ENCODE measurements at places on chromosomes 13 and 19. TPM values are rescaled to one million over a fixed set of nuclear protein-coding genes. Genes with fewer than 3 reads are reported as not detected.

GRCh38 chr13:46698910-46699460, 98.0 kb downstream of the ESD start:
- no peak overlapping the region for H3K4me3 ChIP-seq
- no peaks in the 10 kb centered on the region for H3K4me1 ChIP-seq
- no peak overlapping the region for H3K27ac ChIP-seq

DNA sequence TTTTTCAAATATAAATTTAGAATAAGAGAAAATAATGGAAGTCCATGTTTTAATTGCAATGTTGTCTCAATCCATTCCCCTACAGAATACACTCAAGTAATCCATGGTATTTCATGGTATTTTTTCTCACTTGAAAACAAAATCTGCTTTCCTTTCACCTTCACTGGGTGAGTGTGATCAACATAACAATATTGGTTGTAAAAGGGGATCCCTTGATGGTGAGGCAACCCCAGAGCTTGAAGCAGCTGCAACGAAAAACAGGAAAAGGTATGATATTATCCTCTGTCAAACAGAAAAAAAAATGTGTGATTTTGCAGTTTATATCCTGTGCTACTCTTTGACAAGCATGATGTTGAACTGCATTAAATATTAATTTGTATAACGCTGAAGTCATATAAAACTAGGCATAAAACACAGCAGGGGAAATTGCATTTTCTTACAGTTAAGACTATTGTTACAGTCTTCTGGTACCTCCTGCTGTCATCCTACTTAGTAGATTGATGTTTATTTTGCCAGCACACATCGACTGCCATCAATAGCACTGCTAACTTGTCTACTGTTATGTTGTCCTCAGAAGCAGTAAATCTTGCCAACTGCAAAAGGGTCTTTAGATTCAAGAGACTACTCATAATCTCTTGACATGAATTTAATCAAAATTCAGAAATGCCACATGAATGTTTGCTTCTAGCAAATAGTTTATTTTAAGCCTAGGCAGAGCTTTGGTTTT, 373.1 kb upstream of the MIR17HG start:
- DNase-seq: no peak
- H3K27ac ChIP-seq: no peak overlapping the region
- no peak overlapping the region for H3K4me3 ChIP-seq
- H3K36me3 ChIP-seq: no peaks in the 10 kb centered on the region

GRCh38 chr19:29934781-29935180, 7.3 kb upstream of the URI1 start:
- H3K36me3 ChIP-seq: no peaks in the 10 kb centered on the region
- no peaks in the 10 kb centered on the region for H3K4me1 ChIP-seq
- no peaks in the 10 kb centered on the region for H3K27me3 ChIP-seq
- no peak for DNase-seq

GRCh38 chr13:102940143-102940542, 94.3 kb downstream of the ERCC5 start:
- no peak overlapping the region for H3K27ac ChIP-seq
- H3K36me3 ChIP-seq: no peaks in the 10 kb centered on the region
- no peaks in the 10 kb centered on the region for H3K4me1 ChIP-seq

DNA sequence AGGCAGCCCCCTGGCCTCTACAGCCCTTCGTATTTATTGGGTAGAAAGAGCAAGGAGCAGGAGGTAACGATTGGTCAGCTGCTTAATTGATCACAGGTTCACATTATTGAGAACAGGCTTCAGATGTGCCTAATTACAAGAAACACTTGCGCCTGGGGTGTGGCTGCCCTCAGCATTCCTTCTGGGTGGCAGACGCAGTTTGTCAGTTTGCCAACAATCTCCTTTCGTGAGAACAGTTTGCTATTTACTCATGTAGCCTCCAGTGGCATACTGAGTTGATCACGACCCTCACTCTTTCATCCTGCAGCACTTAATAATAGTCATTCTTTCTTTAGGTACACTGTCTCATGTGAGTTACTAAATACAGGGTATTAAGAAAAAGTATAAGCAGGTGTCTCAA, 985.6 kb downstream of the SLITRK5 start:
- no peak overlapping the region for H3K4me3 ChIP-seq
- no peaks in the 10 kb centered on the region for H3K36me3 ChIP-seq
- DNase-seq: no peak
- no peak overlapping the region for H3K27ac ChIP-seq
- no peaks in the 10 kb centered on the region for H3K27me3 ChIP-seq
- no peaks in the 10 kb centered on the region for H3K4me1 ChIP-seq

DNA sequence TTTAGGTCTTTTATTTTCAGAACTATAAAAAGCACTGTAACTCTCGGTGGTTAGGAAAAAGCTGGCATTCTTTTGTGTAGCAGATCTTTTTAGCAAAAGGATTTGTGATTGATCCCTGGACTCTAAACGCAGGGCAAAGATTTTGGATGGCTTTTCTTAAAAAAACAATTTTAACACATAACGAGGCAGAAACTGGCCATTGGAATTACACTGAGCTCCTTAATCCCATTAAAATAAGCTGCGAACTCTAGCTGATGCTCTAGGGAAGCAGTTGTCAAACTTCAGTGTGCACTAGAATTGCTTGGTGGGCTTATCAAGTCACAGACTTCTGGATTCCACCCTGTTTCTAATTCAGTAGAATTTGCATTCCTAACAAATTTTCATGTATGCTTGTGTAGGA, 33.8 kb upstream of the NDFIP2 start:
- no peak overlapping the region for H3K4me3 ChIP-seq
- H3K36me3 ChIP-seq: no peaks in the 10 kb centered on the region
- peaks cover 28% of the 10 kb centered on the region for H3K4me1 ChIP-seq
- DNase-seq: no peak

GRCh38 chr13:78659732-78660494, 958 bp upstream of the OBI1 start:
- peaks cover 25% of the 10 kb centered on the region for H3K4me1 ChIP-seq
- peak overlapping the region; percentile 95 for H3K4me3 ChIP-seq
- H3K27ac ChIP-seq: no peak overlapping the region
- H3K27me3 ChIP-seq: no peaks in the 10 kb centered on the region

GRCh38 chr19:56348289-56348877, 33.7 kb upstream of the ZSCAN5A start:
- no peak overlapping the region for H3K27ac ChIP-seq
- no peak for DNase-seq

GRCh38 chr19:9132422-9132821, 5.7 kb upstream of the OR7G3 start:
- H3K27ac ChIP-seq: no peak overlapping the region
- H3K4me1 ChIP-seq: no peaks in the 10 kb centered on the region
- no peak overlapping the region for H3K4me3 ChIP-seq
- DNase-seq: no peak

DNA sequence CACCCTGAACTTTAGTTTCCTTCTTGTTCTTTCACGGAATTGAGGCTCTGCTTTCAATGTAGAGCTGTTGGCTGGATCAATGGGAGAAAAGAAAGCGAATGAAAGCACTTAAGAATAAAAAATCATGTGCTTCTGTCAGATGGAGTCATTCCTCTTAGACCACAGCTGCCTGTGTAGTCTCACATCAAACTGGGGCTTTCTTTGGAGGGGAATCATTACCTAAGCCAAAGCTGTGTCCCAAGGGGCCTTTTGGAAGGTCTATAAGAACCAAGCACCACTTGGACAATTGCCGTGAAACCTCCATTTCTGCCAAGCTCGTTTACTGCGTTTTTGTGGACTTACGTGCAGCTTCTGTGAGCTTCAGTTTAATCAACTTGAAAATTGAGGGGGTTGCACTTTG, 44.2 kb upstream of the RNF113B start:
- H3K27ac ChIP-seq: no peak overlapping the region
- H3K4me1 ChIP-seq: no peaks in the 10 kb centered on the region
- H3K36me3 ChIP-seq: no peaks in the 10 kb centered on the region
- H3K4me3 ChIP-seq: no peak overlapping the region
- DNase-seq: no peak

- no peaks in the 10 kb centered on the region for H3K27me3 ChIP-seq
- no peaks in the 10 kb centered on the region for H3K4me1 ChIP-seq
- no peak overlapping the region for H3K27ac ChIP-seq
- H3K4me3 ChIP-seq: no peak overlapping the region
- H3K36me3 ChIP-seq: no peaks in the 10 kb centered on the region
- no peak for DNase-seq
These were observed 325.8 kb downstream of the LMO7 start for GRCh38 chr13:75961911-75962310.

DNA sequence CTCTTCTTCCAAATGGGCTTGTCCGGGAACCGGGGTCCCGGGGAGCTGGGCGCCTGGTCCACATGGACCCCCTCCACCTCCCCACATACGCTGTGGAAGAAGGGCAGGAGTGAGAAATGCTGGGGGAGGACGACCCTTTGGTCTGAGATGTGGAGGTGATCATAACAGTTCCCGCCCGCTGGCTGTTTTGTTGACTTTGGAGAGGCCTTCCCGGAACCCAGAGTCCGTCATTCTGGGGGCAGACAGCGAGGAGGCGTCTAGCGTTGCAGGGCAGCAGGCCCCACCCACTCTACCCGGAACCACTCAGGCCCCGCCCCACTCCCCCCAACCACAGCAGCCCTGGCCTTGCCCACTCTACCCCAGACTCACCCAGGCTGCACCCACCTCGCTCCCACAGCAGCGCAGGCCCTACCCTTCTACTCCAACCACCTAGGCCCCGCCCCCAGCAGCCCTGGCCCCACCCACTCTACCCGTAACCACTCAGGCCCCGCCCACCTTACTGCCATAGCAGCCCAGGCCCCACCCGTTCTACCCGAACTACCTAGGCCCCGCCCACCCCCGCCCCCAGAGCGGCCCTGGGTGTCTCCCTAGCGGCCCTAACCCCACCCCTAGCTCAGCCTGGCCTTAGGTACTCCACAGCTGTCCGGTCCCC, 7.1 kb downstream of the GPR108 start:
- no peak overlapping the region for H3K27ac ChIP-seq
- no peak for DNase-seq
- H3K27me3 ChIP-seq: no peaks in the 10 kb centered on the region
- H3K4me1 ChIP-seq: no peaks in the 10 kb centered on the region
- no peak overlapping the region for H3K4me3 ChIP-seq
- H3K36me3 ChIP-seq: peaks cover 5% of the 10 kb centered on the region

- no peak for DNase-seq
- H3K27me3 ChIP-seq: no peaks in the 10 kb centered on the region
- H3K4me1 ChIP-seq: no peaks in the 10 kb centered on the region
- no peak overlapping the region for H3K4me3 ChIP-seq
- peaks cover 50% of the 10 kb centered on the region for H3K36me3 ChIP-seq
- H3K27ac ChIP-seq: no peak overlapping the region
These were observed 44.6 kb downstream of the ANKRD27 start for GRCh38 chr19:32630338-32630737.

DNA sequence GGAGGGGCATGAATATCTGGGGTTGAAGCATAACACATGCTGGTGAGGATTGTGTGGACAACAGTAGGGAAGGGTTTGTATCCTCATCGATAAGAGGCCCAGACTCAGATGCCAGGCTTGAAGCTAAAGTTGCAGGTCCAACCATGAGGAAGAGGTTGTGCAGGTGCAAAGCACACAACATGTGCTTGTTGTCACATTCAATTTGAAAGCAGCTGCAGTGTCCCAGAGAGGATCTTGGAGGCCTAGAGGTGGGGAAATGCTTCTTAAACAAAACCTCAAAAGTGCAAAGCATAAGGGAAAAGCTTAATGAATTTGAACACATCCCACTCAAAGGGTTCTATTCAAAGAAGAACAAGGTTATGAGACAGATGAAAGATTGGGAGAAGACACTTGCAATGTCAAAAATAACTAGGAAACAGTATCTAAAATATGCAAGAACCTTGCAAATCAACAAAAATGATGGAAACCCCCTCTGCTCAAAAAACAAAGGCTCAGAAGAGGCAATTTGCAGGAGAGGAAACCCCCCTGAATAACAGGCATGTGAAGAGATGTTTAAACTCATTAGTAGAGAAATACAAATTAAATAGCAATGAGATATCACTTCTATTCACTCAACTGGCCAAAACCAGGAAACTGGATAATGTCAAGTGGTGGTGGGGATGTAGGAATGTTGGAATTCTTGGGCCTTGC, 187.1 kb downstream of the KATNAL1 start:
- DNase-seq: no peak
- no peak overlapping the region for H3K27ac ChIP-seq
- H3K27me3 ChIP-seq: no peaks in the 10 kb centered on the region
- no peak overlapping the region for H3K4me3 ChIP-seq
- peaks cover 8% of the 10 kb centered on the region for H3K4me1 ChIP-seq

- H3K27me3 ChIP-seq: no peaks in the 10 kb centered on the region
- H3K36me3 ChIP-seq: no peaks in the 10 kb centered on the region
- H3K4me3 ChIP-seq: no peak overlapping the region
- no peak overlapping the region for H3K27ac ChIP-seq
These were observed 199.0 kb downstream of the KATNAL1 start for GRCh38 chr13:30108216-30108912.

DNA sequence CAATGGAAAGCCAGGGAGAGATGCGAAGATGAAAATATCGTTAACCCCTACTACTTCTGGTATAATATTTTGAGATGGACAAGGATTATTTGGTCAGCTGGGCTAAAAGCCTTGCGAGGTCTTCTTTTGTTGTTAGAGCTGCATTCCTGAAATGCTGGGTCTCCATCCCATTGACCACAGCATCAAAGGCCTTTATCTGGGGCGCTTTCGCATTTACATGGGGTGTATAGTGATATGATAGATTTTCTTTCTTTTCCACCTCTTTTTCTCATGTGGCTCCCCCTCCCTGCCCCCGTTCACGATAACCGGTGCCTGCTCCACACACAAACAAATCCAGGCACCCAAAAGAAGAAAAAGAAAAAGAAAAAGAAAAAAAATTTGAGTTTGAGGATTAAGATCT, 77.5 kb downstream of the ZNF536 start:
- H3K4me3 ChIP-seq: no peak overlapping the region
- DNase-seq: no peak
- H3K36me3 ChIP-seq: no peaks in the 10 kb centered on the region
- H3K4me1 ChIP-seq: no peaks in the 10 kb centered on the region

GRCh38 chr19:16594131-16594586, 21.9 kb upstream of the SLC35E1 start:
- peaks cover 49% of the 10 kb centered on the region for H3K4me1 ChIP-seq
- no peaks in the 10 kb centered on the region for H3K36me3 ChIP-seq
- peak; percentile 27 for DNase-seq

Gene CBY2
- total RNA-seq: 0.96 TPM

Gene LILRA1
- not detected for total RNA-seq

Gene LILRA5
- not detected for total RNA-seq

Gene USHBP1
- not detected for total RNA-seq

Gene CD177
- not detected for total RNA-seq

Gene PTPRH
- not detected for total RNA-seq

Gene TGFBR3L
- 1.1 TPM for total RNA-seq

Gene C5AR2
- total RNA-seq: 1.9 TPM

Gene SRRM5
- total RNA-seq: 0.64 TPM

Gene CEACAM1
- 7.0 TPM for total RNA-seq

Gene PPM1N
- total RNA-seq: 2.3 TPM

Gene ZNF253
- 5.0 TPM for total RNA-seq
